ENCODE measurements at places on chromosomes 2 and 18.
A peak's percentile ranks its signal among the peaks of the same experiment; 100 is the strongest.

DNA sequence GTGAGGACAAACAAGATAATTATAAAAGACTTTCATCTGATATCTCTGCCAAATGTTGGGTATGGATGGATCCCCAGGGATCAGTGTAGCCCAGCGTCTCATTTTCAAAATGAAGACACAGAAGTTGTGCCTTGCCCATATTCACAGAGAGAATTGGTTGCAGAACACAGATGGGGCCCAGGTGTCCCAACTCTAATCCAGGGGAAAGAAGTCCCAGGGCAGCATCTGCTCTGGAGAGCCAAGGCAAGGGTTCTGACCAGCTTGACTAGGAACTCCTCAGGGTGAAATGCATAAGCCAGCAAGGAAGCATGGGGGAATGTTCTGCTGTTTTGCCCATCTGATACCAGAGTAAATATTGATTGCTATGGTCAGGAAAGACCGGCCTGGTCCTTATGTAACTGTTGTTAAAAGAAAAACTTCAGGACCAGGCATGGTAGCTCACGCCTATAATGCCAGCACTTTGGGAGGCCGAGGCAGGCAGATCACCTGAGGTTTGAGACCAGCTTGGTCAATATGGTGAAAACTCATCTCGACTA is 68.7 kb upstream of the CABLES1 start:
- no peak for DNase-seq

DNA sequence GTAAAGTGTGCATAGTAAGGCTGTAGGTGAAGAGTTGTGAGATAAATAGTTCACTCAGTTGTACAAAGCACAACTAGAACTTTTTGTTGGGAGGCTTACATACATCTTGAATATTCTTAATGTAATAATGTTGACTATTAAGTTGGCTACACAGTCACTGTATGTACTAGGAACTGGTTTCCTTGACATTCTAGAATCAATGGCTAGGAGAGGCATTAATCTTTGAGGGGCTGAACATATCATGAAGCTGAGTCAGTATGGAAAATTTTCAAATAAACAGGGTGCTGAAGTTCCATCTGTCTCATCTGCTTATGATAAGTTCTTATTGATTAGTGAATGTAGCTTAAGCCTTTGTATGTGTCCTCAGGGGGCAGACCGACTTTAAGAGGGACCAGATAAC is 23.4 kb downstream of the METTL21A start:
- DNase-seq = no peak

- DNase-seq = no peak
These were observed 337.6 kb downstream of the KIAA1328 start for GRCh38 chr18:37166491-37166890.

- DNase-seq = no peak
These were observed 197.7 kb downstream of the NAPG start for GRCh38 chr18:10723496-10723895.

DNA sequence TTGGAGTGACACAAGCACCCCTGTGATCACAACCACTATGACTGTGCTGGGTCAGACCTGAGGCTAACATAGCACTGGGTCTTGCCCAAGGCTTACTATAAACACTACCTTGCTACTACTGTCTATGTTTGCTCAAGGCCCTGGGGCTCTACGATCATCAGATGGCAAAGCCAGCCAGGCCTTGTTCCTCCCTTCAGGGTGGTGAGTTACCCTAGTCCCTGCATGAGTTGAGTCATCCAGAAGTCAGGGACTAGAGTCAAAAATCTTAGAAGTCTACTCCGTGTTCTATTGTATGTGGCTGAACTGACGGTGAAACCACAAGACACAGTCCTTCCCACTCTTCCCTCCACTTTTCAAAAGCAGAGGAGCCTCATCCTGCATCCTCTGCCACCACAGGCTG is 551.2 kb upstream of the FSIP2 start:
- DNase-seq = no peak

GRCh38 chr18:11953113-11953512 is 28.2 kb upstream of the IMPA2 start:
- no peak for DNase-seq

- DNase-seq = no peak
These were observed 37.5 kb upstream of the SEMA4C start for GRCh38 chr2:96907115-96908041.

- DNase-seq = no peak
These were observed 196.9 kb downstream of the ICOS start for GRCh38 chr2:204133476-204133875.

- DNase-seq = peak; percentile 65
These were observed 673 bp upstream of the SMCHD1 start for GRCh38 chr18:2654928-2655177.

DNA sequence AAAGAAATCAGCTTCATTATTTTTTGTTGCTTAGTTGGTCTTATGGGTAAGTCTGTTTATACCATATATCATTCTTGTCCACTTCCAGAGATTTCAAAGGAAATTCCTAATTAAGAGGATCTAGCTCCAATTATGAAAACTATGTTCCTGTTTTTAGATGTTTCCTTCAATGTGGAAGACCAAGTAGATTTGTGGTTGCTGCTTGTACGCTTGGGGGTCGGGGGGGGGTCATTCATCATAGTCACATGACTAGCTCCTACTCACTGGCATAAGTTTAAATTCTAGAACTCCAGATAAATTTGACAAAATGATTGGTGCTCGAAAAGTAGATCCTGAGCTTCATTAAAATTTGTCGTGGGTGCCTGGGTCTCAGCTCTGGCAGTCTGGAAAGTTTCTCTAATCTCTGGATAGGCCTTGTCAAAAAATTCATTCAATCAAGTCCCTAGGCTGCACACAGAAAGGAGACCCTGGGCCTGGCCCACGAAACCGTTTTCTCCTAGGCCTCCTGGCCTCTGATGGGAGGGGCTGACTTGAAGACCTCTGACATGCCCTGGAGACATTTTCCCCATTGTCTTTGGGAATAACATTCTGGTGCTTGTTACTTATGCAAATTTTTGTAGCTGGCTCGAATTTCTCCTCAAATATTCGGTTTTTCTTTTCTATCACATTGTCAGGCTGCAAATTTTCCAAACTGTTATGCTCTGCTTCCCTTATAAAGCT is 62.5 kb downstream of the MEP1B start:
- DNase-seq = no peak

DNA sequence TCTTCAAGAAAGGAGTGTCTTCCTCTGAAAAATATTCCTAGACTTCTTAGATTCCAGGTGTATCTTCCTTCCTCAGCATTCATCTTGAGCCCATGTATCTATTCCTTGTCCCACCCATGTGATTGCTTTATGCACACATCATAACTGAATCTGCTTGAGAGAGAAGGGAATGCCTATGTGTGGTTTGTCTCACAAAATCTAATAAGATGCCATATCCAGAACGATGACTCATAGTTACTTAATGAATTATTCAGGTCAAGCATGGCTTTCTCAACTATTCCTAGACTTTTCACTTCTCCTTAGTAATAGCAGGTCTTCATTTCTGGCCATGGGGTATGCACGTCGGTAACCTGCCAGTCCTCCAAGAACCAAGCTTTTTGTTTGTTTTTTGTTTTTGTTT is 121.8 kb downstream of the SETBP1 start:
- DNase-seq = no peak

- no peak for DNase-seq
These were observed 44.1 kb upstream of the SLC14A2 start for GRCh38 chr18:45571195-45571594.

- DNase-seq = no peak
These were observed 65.4 kb upstream of the BZW1 start for GRCh38 chr2:200746301-200746700.

GRCh38 chr2:1631292-1632001 is 112.9 kb downstream of the PXDN start:
- DNase-seq = no peak

- DNase-seq = no peak
These were observed 217.7 kb downstream of the LRRTM1 start for GRCh38 chr2:80086831-80087230.

- DNase-seq = no peak
These were observed 968.5 kb downstream of the BCL11A start for GRCh38 chr2:59584958-59585357.

- DNase-seq = no peak
These were observed 306.9 kb upstream of the NT5C1B start for GRCh38 chr2:18896125-18896764.

- DNase-seq = no peak
These were observed 13.6 kb downstream of the COL4A4 start for GRCh38 chr2:227150222-227150936.

GRCh38 chr2:191280834-191281756 is 35.9 kb downstream of the MYO1B start:
- DNase-seq = no peak

- DNase-seq = no peak
These were observed 118.9 kb upstream of the ARL5A start for GRCh38 chr2:151946899-151947812.

DNA sequence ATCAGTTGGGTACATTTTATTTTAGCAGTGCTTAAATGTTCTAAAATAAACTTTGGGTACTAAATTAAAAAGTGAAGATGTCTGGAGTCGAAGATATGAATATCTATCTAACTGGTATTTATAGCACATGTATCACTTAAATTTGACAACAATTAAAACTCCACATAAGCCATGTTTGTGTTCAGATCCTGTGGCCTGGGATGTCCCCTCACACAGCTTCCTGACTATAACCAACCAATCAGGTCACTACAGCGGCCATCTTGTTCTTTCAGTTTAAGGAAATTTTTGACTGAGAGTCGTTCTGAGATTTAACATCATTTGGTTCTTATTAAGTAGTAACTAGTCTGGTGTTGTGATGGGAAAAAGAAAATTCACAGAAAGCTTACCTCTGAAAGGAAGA is 170.7 kb upstream of the NRP2 start:
- DNase-seq = no peak

DNA sequence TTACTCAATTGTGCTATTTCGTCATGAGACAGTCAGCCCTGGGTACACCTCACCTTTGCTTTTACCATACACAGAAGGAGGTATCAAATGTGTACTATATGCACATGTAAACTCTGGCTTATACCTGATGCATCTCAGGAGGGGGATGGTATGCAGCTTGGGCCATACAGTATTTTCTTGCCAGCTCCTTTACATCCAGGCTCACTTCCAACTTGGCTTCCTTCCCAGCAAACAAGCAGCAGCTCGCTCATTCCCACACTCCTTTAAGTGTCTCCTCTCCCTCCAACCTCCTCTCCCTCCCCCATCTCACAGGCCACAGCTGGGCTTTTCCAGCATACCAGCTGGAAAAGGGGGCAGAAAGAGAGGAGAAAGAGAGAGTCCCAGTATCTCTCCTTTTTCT is 9.6 kb downstream of the MARCHF4 start:
- no peak for DNase-seq

DNA sequence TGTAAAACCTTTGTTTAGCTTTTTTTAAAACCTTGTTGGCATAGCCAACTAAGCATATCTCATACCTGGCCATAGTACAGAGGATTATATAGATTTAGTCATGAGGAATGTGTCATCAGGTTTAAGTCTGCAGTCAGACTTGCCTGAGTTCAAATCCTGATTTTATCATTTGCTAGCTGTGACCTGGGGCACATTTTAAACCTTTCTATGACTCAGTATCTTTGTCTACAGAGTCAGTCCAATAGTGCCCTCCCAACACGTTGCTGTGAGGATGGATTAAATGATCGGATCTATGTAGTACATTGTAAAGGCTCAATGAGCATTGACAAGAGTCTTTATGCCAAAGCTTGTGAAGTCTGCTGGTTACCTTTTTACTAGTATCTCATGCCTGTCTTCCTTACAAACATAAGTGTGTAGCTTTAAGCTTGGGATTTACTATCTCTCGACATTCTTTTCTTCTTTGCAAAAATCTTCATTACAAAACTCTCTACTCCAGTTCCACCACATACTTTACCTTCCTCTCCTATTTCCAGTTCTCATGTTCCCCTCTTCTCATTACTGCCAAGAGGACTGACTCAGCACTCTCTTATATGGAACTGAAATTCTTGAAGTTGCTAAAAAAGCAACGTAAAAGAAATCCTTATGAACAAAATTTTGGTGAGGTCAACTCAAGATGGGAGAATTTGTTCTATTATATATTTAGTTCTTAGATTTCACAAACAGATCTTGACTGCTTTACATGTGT is 68.1 kb upstream of the RBMS1 start:
- no peak for DNase-seq

GRCh38 chr2:29394311-29394980 is 279.2 kb downstream of the CLIP4 start:
- DNase-seq = no peak

DNA sequence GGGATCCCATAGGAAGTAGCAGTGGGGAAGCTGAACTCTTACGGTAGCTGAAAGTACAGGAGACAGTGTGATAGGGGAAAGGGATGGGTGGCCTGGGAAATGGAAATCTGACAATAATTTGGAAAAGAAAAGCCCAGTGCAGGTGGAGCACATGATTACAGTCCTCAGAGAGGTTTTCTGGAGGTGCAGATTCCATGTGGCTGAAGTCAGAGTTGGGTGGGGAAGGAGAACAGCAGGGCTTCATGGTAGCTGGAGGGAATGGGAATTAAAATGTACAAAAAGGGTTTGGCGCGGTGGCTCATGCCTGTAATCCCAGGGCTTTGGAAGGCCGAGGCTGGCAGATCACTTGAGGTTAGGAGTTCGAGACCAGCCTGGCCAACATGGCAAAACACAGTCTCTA is 12.2 kb downstream of the HRH4 start:
- DNase-seq = no peak

- no peak for DNase-seq
These were observed 262.8 kb upstream of the FANCL start for GRCh38 chr2:58503918-58504317.

GRCh38 chr18:52670896-52671295 is 330.9 kb downstream of the DCC start:
- DNase-seq = no peak

- no peak for DNase-seq
These were observed 5.8 kb upstream of the MTA3 start for GRCh38 chr2:42562474-42563144.

GRCh38 chr2:44941551-44942234 is at the start of gene SIX3:
Gene SIX3 (plus strand): TSS chr2:44941702. CDS start chr2:44942105, 403 bp downstream.
- DNase-seq = no peak

- no peak for DNase-seq
These were observed 190.4 kb downstream of the FMNL2 start for GRCh38 chr2:152525277-152525838.

- no peak for DNase-seq
These were observed 180.6 kb downstream of the MC4R start for GRCh38 chr18:60191926-60192325.

- DNase-seq = no peak
These were observed 60.7 kb downstream of the SPATS2L start for GRCh38 chr2:200367155-200367554.

DNA sequence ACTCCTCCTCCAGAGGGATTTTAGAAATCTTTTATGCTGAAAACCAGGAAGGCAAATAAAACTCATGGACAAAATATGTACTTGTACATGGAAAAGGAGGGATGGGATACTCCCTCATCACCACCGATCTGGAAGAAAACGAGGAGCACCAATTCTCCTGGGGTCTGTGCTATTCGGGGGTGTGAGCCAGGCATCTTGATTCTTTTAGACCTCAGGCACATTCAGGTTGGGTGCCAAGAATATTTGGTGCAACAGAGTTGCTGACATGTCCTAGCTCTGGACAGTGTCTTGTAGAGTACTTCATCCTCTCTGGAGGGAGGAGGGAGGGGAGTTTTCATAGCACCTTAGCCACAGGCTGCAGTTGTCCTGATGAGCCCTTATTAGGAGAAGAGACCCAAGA is 163.0 kb downstream of the PRKCE start:
- DNase-seq = no peak

All from stimulated activated CD4-positive, alpha-beta T cell treated with anti-CD3 and anti-CD28 coated beads, Interleukin-15, amount 100 ng/mL, for 1 hour (primary cell).